Stimulated activated CD4-positive, alpha-beta T cell treated with anti-CD3 and anti-CD28 coated beads, Interleukin-1b, Interleukin-23, amount 100 ng/mL, for 1 hour (primary cell): ENCODE measurements at places on chromosomes 7 and 10.

- no peak for DNase-seq
These were observed 191.5 kb downstream of the CELF2 start for GRCh38 chr10:11208908-11209829.

- no peak for DNase-seq
These were observed 92.9 kb downstream of the SMURF1 start for GRCh38 chr7:99050971-99051370.

GRCh38 chr10:128377988-128378387, 251.8 kb upstream of the MKI67 start:
- no peak for DNase-seq

DNA sequence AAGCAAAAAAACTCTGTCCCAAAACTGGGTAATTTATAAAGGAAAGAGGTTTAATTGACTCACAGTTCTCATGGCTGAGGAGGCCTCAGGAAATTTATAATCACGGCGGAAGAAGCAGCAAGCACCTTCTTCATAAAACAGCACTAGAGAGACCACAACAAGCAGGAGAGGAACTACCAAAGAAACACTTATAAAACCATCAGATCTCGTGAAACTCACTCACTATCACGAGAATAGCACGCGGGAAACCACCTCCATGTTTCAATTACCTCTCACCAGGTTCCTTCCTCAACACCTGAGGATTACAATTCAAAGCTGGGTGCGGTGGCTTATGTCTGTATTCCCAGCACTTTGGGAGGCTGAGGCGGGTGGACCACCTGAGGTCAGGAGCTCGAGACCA, 48.5 kb downstream of the PDIA4 start:
- no peak for DNase-seq

DNA sequence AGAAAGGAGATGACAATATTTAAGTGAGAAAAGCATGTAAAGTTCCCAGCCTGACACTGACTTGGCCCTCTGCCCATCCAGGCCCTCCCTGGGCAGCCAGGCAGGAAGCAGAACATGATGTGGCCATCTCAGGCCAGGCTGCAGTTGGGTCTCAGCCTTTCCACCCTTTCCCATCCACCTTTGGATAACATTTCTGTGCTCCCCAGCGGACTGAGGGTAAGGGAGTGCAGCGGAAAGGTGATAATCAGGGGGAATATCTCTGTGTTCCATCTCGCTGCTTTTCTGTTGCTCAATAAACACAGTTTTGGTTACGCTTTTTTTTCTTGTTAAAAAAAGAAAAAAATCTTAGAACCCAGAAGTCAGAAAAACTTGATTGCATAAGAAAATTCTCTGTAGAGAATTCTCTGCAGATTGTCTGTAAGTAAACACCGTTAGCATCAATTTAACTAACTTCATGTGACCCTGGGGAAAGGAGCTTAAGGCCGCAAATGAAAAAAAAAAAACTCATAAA, 37.2 kb upstream of the TARP start:
- no peak for DNase-seq

GRCh38 chr10:70689661-70690060, 17.4 kb downstream of the ADAMTS14 start:
- no peak for DNase-seq

DNA sequence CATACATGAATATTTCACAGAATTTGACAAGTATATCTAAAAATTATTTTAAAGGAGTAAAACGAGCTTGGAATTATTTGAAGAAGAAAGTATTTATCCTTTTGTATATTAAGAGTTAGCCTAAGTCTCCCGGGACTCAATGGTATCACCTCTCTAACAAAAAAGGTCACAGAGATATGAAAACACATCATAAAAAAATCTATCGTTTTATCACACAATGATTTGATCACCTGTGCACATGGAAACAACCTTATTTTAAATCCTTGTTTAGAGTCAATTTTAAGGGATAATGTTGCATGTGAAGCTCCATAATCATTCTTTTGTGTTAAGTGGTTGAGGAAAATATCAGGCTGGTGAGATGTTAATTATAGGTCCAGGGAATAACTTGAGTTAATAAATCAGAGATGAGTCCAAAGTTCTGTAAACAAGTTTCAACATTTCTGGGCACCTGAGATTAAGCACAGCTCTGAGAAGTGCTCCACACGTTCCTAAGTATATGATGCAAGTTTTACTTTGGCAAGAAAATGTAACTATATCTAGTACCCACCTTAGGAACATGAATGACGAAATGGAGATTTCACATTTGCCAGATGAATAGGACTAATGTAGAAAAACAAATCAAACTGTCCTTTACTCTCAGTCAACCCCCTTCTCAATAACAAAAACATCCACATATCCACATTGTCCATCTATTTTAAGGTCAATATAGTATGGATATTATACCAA, 148.5 kb upstream of the AKR1E2 start:
- no peak for DNase-seq

- DNase-seq: no peak
These were observed 33.2 kb upstream of the TMEM140 start for GRCh38 chr7:135114622-135115021.

- no peak for DNase-seq
These were observed 281.7 kb downstream of the BBS9 start for GRCh38 chr7:33411020-33411419.

- no peak for DNase-seq
These were observed 404.5 kb upstream of the ANKRD30A start for GRCh38 chr10:36720895-36721294.

GRCh38 chr7:32928785-32929298, 28.4 kb upstream of the FKBP9 start:
- no peak for DNase-seq

DNA sequence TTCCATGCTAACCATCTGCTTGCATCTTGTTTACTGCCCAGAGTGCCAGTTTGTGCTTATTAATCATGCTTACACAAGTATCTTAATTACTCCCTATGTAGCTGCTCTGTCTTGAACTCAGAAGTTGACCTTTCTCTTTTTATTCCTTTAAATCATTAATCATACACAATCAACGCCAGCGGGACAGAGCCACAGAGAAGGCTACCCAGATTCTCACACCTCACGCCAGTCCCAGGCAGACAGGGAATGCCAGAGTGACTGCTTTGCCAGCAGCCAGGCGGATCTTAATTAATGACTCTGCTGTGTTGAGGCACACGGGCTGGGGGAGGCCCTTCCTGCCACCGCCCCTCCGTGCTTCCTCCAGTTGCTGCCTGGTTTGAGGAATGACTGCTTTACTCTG, 229.4 kb downstream of the LRMDA start:
- no peak for DNase-seq

GRCh38 chr10:103926722-103927319, 8.8 kb upstream of the STN1 start:
- DNase-seq: no peak

GRCh38 chr10:84423719-84424118, 95.3 kb downstream of the CCSER2 start:
- no peak for DNase-seq

- DNase-seq: no peak
These were observed 43.7 kb downstream of the ZNF273 start for GRCh38 chr7:64946772-64947171.

- peak; percentile 48 for DNase-seq
These were observed 31.1 kb upstream of the TOMM7 start for GRCh38 chr7:22853674-22854157.

DNA sequence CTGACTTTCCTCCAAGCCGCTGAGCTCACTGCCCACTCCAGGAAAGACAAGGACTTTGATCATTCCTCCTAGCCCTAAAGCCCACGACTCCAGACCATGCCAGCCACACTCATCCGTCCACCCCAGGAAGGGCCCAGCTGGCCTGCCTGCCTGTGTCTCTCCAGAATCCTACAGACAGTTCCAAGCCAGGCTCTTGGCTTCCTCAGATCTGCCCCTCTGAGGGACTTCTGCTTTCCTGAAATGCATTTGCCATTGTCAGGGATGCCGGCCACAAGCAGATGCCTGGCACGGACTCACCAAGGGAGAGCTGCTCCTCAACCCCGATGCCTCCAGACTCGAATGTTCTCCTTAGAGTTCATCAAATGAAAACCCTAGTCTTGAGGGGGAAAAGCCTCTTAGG, 155.8 kb downstream of the OAT start:
- no peak for DNase-seq

DNA sequence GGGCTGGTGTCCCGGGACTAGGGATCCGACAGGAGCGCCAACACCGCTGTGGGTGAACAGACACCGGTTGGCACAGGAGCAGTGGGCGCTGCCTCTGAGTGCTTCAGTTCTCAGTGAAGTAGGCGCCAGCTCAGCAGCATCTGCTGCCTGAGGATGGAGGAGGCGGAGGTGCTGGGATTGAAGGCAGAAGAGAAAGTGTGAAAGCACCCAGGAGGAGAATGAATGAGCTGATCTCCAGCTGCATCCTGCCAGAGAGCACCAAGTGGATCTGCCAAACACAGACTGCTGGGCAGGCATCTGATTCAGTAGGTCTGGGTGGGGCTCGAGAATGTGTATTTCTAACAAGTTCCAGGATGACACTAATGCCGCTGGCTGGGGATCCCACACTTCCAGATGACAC, 74.5 kb downstream of the LANCL2 start:
- DNase-seq: no peak

- DNase-seq: no peak
These were observed 117.7 kb upstream of the GJD4 start for GRCh38 chr10:35487336-35488034.

- DNase-seq: no peak
These were observed 823.8 kb upstream of the CELF2 start for GRCh38 chr10:10193848-10194247.

DNA sequence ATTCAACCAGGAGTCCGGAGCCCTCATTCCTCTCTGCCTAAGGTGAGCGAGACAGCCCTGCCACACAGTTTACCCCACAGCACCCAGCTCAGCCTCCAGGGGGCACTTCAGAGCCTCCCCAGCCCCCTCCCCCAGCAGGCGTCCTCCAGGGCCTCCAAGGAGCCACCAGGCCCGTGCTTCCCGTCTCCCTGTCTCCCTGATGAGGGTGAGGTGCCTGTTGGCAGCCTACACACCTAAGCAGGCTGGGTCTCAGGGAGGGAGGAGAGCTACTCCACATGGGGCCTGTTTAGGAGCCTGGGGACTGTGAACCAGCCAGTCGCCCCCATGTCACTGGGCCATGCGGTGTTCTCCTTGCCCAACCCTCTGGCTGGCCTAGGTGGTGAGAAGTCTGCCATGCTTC, 28.9 kb upstream of the TRIM8 start:
- no peak for DNase-seq

DNA sequence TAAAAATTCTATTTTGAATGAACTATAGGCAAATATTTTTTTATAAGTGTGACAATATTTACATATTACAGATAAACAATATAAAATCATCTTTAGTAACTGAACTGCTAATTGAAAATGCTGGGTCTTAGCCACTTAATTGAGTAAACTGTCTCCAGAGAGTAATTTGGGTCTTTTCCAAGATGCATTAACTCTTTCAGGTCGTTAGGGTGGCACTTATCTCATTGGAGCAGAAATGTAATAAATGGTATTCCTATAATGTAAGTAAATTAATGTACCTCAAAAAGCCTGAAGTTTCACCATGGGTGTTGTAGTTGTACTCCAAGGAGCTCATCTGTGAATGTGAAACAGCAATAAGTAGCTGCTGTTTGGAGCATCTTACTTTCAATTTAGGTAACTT, 208.5 kb downstream of the EXOC4 start:
- no peak for DNase-seq
